Iris pigment epithelial cell (primary cell): ENCODE measurements at places on chromosomes 2 and 18.

- peak; percentile 90 for DNase-seq
These were observed at the start of gene RAB11FIP5 for GRCh38 chr2:73112913-73113854. Gene RAB11FIP5 (minus strand): TSS chr2:73112948. CDS start chr2:73112777, 171 bp downstream.

DNA sequence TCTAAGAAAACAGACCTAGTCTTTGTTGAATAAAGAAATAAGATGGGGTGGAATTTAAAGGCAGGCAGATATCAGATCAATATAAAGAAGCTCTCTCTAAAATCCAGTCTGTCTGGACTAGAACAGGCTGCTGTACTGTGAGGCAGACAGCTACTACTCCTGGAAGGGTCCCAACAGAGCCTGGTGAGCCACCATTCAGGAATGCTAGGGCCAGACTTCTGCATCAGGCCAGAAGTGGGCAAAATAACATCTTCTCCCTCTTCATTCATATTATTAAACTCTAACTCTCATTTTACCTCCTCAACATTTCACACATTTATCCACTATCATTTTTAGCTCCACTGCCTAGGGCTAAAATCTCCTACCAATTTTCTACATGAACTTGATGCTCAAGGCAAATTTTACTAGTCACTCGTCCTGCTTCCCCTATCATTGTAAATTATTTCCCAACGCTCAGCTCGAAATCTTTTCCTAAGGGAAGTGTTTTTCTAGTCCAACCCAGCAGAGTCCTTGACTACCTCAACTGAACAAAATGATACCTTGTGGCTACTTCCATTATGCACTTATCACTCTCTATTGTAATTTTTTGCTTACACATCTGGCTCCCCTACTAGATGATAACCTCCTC is 45.2 kb upstream of the GLS start:
- peak; percentile 89 for DNase-seq

DNA sequence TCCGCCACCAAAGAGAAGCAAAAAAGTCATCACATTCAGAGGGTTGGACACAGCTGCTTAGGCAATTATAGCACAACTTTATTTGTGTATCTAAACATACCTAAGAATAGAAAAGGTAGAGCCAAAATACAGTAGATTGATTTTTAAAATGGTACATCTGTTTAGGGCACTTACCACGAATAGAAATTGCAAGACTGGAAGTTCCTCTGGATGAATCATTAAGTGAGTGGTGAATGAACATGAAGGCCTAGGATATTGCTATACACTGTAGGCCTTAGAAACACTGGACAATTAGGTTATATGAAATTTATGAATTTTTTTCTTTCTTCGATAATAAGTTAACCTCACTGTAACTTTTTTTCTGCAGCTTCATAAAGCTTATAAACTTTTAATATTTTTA is 687.0 kb downstream of the BCL11A start:
- DNase-seq: no peak

- DNase-seq: peak; percentile 69
These were observed 87.7 kb downstream of the DSEL start for GRCh38 chr18:67428805-67429204.

- no peak for DNase-seq
These were observed 16.2 kb downstream of the NXPH2 start for GRCh38 chr2:138763971-138764370.

- DNase-seq: no peak
These were observed 5.6 kb upstream of the OTOF start for GRCh38 chr2:26483516-26483915.

DNA sequence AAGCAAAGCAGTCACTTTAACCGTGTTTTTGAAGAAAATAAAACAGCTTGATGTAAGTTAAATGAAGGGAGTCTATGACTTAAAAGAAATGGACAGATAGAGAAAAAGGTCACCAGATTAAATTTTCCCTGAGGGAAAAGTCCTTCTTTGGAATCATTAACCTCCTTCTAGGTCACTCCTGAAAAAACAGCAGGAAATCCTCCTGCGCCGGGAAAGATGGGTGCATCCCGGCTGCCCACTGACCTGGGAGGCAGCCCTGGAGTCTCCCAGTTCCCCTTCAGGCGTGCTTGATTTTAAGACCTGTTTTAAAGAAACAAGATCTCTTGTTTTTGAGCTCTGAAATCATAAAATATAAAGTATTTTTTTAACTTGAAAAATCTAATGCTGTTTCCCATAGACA is 18.4 kb upstream of the ZNF521 start:
- no peak for DNase-seq

DNA sequence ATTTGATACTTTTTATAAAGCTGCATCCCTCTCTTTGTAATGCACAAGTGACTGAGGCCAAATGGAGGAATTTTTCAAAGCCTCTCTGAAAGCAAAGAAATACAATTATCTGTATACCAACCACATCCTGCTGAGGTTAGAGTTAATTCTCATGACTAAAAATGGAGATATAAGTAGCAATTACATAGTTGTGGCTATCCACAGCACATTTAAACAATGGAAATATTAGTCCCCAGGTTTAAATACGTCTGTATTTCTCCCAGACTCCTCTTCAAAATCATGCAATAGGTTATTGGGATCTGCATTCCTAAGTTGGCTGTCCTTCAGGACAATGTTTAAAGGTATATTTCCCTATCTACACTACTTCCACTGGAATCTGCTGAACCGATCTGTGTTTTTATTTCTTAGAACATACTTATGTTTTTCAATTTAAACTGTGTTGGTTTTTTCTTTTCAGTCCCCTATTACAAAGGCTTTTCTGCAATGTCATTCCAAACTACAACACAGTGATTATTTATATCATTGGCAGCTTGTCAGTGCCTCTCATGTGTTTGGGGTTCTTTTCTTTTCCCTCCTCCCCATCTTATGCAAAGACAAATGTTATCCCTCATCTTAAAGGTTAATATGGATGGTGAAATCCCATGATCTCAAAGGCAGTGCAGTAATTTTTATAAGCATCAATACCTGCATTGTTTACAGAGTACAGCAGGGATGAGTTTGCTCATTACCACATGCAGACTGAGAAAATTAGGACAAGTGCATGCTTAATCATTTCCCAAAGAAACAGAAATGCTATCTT is 134.8 kb upstream of the FSHR start:
- peak; percentile 4 for DNase-seq

DNA sequence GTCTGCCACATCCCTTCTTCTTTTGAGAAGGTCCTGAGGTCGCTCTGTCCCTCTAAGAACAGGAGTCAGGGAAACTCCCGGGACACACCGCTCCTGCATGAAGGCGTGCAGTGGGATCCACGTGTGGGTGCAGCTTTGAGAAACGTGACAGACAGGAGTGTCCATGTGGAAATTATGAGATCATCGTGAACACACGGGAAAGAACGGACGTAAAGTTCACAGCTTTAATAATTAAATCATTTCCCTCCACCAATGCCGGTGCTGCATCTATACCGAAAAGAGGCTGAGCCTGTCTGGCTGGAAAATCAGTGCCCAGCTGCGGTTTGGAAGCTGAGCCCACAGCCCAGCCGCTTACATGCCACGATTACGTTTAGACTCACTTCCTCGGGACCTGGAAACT is 372.4 kb upstream of the SALL3 start:
- DNase-seq: no peak

DNA sequence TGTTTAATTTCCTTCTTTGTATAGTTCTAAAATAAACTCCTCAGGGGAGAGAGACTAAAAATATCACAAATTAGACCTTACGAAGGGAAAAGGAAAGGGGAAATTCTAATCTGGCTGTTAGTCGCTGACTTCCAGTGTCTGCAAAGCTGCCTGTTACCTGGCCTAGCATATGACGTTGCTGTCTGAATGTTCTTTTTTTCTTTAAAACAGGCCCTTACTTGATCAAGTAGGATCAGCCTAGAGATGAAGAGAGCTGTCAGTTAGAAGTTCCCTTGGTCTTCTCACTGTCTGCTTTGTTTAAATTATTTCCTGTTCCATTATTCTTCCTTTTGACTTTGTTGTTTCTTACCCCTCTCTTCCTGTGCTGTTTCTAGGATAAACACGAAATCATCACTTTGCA is 11.2 kb downstream of the NCK2 start:
- no peak for DNase-seq

DNA sequence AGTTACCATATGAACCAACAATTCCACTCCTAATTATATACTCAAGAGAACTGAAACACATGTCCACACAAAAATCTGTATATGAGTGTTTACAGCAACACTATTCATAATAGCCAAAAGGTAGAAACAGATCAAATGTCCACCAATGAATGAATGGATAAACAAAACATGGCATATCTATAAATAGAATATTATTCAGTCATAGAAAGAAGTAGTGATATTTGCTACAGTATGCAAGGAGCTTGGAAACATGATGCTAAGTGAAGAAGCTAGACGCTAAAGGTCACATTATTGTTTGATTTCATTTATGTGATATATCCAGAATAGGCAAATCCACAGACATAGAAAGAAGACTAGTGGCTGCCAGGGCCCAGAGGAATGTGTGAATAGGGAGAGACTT is 92.0 kb downstream of the RTTN start:
- no peak for DNase-seq

- peak; percentile 94 for DNase-seq
These were observed 204.1 kb downstream of the GLI2 start for GRCh38 chr2:120939595-120940318.

GRCh38 chr2:85181134-85181631 is 48.0 kb downstream of the TCF7L1 start:
- no peak for DNase-seq

GRCh38 chr2:147554521-147555107 is 290.2 kb upstream of the ACVR2A start:
- DNase-seq: no peak

- no peak for DNase-seq
These were observed 11.4 kb upstream of the PER2 start for GRCh38 chr2:238299803-238300202.

DNA sequence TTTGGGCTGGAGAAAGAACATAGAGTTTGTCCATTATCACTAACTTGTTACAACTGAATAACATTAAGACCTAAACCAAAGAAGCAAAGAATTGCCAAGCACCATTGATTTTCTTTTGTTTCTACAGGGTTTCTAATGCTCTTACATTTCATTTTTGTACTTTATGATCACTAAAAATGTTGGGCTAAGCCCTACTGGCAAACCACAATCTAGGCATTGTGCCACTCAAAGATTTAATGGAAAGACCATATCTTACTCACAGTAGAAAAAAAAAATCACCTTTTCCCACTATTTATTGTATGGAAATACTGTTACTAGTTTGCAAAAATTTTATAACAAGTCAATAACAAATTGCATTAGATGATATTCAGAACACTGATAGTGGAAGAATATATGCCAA is 447.4 kb upstream of the PKDCC start:
- DNase-seq: no peak

DNA sequence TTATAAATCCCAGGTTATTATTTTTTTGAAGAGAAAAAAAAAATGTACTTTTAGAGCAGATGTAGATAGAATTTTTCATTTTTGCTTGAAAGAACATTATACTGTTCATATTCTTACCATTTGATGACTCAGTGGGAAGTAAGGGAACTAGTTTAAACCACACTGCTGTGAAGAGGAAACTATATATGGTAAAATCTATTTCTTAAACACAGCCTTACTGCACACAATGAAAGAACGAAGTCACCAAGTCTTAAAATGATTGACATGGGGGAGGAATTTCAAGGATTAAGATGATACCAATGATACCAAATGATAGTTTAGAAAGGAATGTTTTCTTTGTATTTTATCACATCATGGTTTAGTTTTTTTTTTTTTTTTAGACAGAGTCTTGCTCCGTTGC is 5.0 kb downstream of the ACTR2 start:
- DNase-seq: peak; percentile 87

DNA sequence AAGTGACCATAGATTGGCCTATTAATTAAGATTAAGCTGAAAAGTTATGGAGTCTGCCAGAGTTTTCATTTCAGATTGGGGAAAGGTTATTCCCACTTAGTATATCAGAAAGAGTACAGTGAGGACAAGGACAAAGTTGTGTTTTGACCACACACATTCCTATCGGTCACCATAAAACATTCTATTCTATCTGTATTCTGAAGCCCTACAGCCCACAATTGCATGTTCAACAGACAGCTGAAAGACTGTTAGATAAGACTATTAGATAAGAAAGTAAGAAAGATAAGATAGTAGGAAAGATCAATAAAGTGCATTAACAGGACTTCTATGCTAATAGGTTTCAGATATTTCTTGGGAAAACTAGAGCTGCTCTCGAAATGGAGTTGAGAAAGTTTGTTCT is 26.7 kb upstream of the ACYP2 start:
- DNase-seq: no peak

DNA sequence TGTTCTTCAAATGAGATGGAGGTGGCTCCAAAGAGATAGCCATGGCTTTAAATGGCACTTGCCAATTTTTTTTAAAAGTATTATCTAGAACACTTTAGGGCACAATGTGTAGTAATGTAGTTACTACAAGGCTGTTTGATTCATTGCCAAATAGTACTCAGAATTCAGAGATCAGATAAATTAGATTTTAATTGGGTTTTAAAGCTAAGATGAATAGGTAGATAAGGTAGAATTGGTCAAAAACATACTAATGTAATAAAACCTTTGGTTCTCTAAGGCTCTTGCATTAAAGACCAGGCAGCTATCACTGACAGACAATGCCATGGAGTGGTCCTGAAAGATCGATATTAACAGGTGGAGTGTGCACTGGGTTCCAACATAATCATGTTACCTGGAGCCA is 365.9 kb downstream of the LRRTM1 start:
- DNase-seq: no peak

GRCh38 chr2:96145848-96146152 is 560 bp upstream of the DUSP2 start:
- DNase-seq: no peak

GRCh38 chr2:138716183-138716582 is 64.0 kb downstream of the NXPH2 start:
- no peak for DNase-seq

GRCh38 chr2:119338826-119339561 is 27.6 kb downstream of the C2orf76 start:
- DNase-seq: no peak

GRCh38 chr2:216283038-216283900 is 89.0 kb downstream of the MARCHF4 start:
- DNase-seq: no peak

GRCh38 chr2:54936766-54937165 is 113.5 kb downstream of the RTN4 start:
- peak; percentile 42 for DNase-seq

- DNase-seq: no peak
These were observed 101.0 kb upstream of the CERS6 start for GRCh38 chr2:168355121-168355520.

GRCh38 chr18:70165936-70166335 is 39.6 kb downstream of the RTTN start:
- no peak for DNase-seq

DNA sequence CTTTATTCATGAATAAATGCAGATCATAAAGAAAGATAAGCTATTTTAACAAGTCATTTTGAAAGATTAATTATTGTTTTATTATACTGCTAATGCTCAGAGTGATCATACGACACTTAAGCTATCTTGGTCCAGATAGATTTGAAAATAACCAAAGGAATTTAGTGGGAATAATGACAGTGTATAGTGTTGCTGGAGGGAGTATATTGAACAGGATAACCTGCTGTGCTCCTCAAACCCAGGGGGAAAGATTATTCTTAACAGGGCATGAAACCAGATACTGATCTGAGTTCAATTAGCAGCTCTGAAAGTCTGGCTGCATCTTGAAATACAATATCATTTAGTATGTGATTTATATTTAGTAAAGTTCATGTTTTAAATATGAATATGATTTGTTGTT is 216.3 kb upstream of the ITGA4 start:
- DNase-seq: no peak
